ENCODE measurements at places on chromosomes 13 and 19.

- DNase-seq = peak; percentile 11
These were observed 58.6 kb upstream of the SPRY2 start for GRCh38 chr13:80399340-80400163.

- no peak for DNase-seq
These were observed 769 bp upstream of the TMEM272 start for GRCh38 chr13:51845574-51846318.

DNA sequence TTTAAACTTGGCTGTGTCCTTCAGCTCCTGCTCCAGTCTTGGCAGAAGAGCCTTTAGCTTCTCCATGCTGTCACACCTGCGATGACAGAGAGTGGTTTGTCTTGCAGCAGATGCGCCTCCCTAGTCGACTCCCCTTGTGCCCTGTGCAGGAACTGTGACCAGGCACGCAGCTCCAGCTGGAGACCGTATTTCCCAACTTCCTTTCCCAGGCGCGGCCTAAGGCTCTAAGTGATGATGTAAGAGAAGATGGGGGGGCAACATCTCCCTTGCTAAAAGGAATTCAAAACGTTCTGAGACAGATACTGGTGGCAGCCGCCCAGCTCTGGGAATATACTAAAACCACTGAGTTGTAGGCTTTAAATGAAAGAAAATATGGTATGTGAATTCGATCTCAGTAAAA, 16.3 kb downstream of the DCUN1D2 start:
- no peak for DNase-seq

- no peak for DNase-seq
These were observed 7.0 kb downstream of the GPR18 start for GRCh38 chr13:99250982-99251825.

DNA sequence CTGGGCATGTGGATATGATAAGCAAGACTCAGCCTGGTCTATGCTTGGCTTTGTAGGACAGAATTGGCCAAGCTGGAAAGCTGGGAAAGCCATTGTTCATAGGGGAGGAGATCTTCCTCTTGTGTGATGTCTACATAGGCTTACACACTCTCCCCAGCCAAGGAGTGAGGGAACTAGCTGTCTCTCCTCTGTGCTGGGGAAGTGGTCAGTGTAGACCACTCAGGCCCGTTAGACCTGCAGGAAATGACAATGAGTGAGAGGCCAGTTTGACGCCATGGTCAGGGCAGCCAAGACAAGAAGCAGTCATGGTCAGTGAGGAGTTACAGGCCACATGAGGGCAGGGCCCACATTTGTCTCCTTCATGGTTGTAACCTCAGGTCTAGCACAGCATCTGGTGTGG, 159.1 kb upstream of the KL start:
- DNase-seq = no peak

- no peak for DNase-seq
These were observed 20.8 kb upstream of the CASP14 start for GRCh38 chr19:15028490-15028889.

DNA sequence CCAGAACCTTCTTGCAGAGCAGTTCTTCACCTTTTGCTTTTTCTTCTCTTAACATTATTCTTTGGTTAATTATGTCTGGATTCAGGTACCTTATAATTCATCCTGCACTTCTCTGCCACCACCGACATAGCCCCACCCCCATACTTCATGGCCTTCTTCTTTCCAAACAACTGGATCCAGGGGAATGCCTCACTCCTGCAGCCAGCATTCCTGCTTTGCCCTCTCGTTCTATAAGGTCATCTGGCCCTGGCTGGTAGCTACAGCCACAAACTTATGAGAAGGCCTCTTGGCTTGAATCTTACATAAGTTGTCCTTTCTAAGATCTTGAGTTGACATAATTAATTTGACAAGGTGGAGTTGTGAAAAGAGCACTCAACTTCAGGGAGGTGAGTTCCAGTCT, 84.1 kb upstream of the FRY start:
- DNase-seq = no peak
